ENCODE measurements at places on chromosomes 2 and 18.
A peak's percentile ranks its signal among the peaks of the same experiment; 100 is the strongest.

DNA sequence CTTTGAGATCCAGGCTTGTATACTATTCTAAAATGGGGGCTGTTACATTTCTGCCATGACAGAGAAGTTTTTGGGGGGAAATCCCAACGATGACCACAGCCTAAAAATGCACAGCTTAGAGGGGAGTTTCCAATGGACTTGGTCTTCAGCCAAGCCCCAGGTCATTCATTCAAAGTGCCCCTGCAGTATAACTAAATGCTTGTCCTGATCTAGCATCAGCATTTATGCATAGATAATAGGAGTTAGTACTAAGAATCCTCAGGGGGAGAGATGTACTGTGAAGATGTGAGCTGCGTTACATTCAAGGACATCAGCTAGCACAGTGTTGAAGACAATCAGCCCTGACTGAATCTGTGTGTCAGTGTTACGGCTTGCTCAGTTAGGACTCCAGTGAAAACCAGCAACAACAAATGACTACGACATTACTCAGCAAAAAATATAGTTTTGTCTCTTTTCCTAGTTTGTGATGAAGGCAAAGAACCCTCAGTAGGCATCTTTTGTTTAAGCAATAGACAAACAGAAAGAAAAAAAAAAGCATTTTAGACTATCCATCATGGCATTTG is 160.9 kb downstream of the ZEB2 start:
- peak; percentile 23 for DNase-seq

GRCh38 chr2:107621186-107622165 is 205.2 kb upstream of the RGPD4 start:
- no peak for DNase-seq

- DNase-seq = no peak
These were observed 1291.0 kb upstream of the GYPC start for GRCh38 chr2:125364984-125365265.

GRCh38 chr2:70645733-70646419 is 92.2 kb upstream of the TGFA start:
- no peak for DNase-seq

- DNase-seq = no peak
These were observed 269.3 kb upstream of the NCKAP5 start for GRCh38 chr2:133837441-133838094.

DNA sequence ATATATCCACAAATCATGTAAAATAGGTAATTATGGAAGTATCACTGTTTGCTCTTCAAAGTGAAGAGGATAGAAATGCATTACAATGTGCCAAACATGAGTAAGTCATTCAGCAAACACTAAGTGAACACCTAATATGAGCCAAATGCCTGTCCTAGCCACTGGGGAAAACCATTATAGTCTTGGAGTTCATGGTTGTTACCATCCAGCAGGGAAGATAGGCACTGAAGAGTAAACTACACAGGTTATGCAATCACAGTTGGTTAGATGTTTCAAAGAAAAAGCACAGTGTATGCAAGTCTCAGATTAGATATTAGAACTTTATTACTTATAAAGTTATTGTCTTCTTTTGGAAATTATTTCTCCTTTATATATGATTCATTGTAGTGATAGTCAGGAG is 3.9 kb upstream of the SERPINB2 start:
- DNase-seq = no peak

DNA sequence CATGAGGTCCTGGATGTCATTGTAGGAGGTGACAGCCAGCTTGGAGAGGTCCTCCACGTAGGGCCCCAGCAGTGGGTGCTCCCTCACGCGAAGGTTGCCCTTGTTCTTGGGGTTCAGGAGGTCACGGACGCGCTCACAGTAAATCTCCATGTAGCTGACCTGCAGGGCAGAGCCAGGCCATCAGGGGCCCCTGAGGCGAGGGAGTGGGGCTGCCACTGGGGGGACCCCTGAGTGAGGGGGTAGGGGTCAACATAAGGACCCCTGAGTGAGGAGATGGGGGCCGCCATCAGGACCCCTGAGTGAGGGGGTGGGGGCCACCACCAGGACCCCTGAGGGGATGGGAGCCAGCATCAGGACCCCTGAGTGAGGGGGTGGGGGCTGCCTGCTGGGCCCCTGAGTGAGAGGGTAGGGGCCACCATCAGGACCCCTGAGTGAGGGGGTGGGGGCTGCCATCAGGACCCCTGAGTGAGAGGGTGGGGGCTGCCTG is 33.6 kb downstream of the KIF1A start:
- DNase-seq = no peak

DNA sequence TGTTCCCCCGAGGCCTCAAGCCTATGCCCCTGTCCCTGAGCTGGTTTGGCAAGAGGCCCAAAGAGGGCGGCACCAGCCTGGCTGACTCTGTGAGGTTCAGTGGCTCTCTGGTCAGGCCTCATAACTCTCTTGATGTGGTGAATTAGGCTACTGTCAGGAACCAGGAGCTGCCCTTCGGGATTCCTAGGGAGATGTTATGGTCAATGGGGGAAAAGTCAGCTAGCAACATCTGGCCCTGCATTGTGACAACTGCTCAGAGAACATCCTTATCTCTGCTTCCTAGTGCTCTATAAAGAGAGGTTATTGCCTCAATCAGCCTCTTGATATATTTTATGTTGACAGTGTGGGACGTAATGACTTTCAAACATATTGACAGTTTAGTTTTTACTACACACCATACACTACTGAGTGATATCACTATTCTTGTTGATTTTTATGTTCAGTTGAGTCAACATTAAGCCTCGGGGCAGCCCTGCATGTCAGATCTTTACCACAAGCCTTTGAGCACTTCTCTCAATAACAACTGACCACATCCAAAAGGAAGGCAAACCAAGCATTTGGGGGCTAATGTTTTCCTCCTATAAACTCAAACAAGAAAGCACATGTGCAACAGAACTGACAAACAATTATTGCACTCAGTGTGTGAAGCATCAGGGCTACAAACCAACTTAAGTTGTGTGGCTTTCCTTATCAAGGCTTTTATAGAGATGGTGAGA is 448.3 kb upstream of the SLC14A2 start:
- no peak for DNase-seq

DNA sequence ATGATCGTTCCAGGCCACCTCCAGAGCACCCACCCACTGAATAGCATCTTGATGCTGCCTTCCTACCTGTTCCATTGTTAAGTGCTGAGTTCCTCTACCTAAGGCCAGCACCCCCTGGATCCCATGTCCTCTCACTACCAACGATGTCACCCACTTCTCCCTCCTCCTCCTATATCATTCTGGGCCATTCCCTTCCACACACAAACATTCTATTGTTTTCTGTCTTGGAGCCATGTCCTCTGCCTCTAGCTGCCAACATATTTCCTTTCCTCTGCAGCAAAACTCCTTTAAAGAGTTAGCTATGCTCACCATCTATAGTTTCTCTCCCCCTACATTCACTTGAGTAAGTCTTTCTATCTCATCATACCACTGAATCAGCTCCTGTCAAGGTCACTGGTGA is 64.0 kb upstream of the ACKR3 start:
- DNase-seq = no peak

DNA sequence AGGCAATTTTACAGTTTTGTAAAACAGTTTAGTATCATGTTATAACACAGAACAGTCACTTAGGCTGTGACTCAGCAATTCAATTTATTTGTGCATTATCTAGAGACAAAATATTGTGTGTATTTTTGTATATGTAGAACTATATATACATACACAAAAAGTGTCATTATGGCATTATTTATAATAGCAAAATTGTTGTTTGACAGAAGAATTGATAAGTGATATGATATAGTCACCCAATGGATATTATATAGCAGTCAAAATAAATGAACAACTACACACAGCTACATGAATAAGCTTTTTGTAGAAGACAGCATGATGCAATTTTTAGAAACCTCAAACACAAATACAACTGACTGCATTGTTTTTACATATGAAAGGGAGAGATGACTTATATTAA is 334.0 kb downstream of the TRIB2 start:
- no peak for DNase-seq

- no peak for DNase-seq
These were observed 303.9 kb upstream of the EPHA4 start for GRCh38 chr2:221876016-221876415.

DNA sequence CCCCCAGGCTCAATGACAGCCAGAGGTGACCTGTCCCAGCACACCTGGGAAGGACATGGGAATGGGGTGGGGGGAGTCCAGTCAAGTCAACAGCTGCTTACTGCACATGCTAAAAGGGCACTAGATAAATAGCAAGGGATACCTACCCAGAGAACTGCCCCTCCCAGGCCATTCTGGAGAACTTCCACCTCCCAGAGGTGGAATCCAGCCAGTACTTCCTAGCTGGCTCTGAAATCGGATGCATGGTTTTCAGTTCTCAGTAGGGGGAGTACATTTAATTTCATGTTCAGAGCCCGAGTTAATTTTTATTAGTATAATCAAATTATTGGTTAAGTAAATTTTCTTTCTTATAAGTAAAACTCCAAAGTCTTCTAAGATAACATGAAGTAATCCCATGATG is 28.9 kb upstream of the ITGA6 start:
- DNase-seq = no peak

GRCh38 chr18:73812423-73812822 is 335.2 kb downstream of the FBXO15 start:
- DNase-seq = no peak

GRCh38 chr2:237075749-237076599 is 9.7 kb upstream of the COPS8 start:
- no peak for DNase-seq

DNA sequence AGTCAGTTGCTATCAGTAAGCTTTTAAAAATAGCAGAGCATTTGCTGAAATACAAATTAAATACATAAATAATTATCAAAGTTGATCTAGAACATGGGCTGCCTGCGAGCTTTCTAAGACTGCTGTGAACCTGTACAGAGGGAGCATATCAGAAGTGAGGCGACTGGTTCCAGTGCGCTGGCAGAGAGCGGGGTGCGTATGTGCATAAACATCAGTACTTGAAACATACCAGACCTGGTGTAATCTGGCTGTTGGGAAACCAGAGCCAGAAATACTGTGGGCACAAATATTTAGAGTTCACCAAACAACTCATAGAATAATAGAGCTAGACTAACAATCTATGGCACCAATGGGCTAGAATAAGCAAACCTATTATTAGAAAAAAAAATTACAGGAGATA is 27.3 kb downstream of the PDIA6 start:
- DNase-seq = no peak

GRCh38 chr2:45353879-45354278 is 257.2 kb downstream of the SRBD1 start:
- no peak for DNase-seq

- DNase-seq = peak; percentile 9
These were observed 2.3 kb downstream of the SF3B6 start for GRCh38 chr2:24073816-24074215.

DNA sequence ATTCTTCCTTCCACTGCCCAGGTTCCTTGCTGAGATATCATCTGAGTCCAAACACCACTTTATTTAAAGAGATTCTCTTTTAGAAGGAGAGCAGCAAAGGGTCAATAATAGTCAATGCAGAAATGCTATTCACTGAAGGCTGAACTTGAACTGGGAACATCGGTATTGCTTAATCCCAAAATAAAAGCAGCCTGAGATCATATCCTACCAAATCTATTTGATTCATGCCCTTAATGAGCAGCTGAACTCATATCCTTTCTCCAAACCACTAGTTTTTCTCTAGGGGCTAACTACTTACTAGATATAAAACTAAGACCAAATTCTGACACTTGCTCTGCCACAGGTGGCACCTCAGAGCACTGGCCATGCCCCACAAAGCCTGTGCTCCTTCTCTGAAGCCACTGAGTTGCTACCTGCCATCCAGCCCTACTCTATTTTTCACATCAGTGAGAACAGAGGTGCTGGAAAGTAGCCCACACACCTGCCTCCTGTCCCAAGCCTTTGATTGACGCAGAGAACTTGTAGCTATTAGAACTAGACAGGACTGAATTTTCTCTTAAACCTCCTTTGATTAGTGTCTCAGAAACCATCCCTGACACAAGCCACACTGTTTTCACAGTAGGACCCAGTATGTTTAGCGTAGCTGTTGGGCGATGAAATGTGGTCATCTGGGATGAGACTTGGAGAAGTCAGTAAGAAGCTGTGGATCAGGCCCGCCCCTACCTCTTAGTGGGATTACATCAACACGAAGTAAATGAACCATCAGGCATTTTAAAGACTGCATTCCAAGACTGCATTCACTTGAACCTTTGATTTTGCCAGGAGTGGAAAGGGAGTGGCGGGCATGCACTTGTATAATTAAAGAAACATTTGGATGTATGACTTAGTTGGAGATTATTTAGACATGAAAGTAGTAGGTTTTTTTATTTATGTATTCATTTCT is 124.3 kb downstream of the RBMS1 start:
- no peak for DNase-seq

- no peak for DNase-seq
These were observed 29.7 kb upstream of the TXNDC2 start for GRCh38 chr18:9856092-9856491.

GRCh38 chr18:72543357-72544055 is 636 bp downstream of the CBLN2 start:
- DNase-seq = no peak

GRCh38 chr2:168850846-168851245 is 39.4 kb downstream of the SPC25 start:
- no peak for DNase-seq

DNA sequence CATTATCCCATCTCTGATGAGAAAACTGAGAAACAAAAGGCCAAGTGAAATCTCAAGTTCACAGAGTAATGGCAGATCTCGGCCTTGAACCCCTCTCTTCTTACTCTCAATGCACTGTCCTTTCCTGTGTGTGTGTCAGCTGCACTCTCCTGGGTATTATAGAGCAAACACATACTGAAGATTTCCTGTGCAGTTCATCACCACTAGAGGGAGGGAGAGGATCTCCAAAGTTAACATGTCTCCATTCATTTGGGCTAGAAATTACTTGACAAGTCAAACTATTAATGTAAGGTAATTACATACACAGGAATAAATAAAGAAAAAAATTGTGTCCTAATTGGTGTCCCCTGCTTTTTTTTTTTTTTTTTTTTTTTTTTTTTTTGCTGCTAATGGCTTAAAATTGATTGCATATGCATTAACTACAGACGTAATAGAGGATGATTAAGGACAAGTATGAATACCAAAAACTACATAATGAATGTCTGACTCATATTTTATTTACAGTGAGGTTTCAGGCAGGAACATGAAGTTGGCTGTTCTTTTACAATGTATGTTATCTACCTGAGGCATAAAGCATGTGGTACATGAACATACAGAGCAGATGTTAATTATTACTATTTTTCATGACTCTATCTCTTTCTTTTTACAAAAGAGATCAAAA is 269.2 kb downstream of the NYAP2 start:
- no peak for DNase-seq

DNA sequence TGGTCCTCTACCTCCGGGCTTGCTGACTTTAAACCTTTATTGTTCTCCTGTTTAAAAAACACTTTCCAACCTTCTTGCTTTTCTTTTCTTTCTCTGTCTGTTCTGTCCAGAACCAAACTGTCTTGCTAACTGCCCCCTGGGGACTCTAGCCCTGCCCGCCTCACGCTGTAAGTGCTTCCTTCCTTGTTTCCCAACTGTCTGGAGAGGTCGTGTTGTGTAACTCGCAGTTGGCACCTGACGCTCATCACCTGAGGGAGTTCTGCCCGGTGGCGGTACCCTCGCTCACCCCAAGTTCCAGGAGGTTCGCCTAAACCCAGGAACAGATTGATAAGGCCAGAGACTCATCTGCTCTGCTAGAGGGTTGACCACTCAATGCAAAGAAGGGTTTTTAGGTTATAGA is 123.4 kb downstream of the MTCL1 start:
- DNase-seq = no peak
